ENCODE measurements at places on chromosomes 5 and 9. TPM values are rescaled to one million over a fixed set of nuclear protein-coding genes. Genes with fewer than 3 reads are reported as not detected.

The GRXCR2 gene
- not detected for total RNA-seq

DNA sequence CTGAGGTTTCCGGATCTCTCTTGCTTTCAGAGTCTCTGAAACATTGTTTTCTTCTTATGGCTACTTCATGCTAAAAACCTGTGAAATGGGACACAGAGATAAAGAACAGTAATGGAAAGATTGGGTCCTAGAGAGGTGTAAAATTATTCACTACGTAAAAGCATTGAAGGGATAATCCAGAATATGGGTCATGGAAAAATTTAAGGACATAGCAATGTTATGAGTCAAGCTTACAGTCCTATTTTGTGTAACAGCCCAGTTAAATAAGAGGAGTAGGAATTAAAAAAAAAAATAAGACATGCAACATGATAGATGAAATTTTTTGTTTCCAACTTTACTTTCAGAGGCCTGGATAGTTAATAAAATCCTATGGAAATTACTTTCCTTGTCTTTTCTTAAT, 61.9 kb upstream of the ELL2 start:
- no peak for DNase-seq

The SOX30 gene
- 0.17 TPM for total RNA-seq

- no peak for DNase-seq
Observed at GRCh38 chr5:39758426-39758825, 333.6 kb upstream of the DAB2 start.

The LIX1 gene
- total RNA-seq: 164 TPM

The HTR1A gene
- not detected for total RNA-seq

The IGFBPL1 gene
- total RNA-seq: 43.2 TPM

The SPINK6 gene
- not detected for total RNA-seq

The FABP6 gene
- total RNA-seq: 0.50 TPM

GRCh38 chr5:98175474-98175873, 598.0 kb upstream of the RGMB start:
- no peak for DNase-seq

GRCh38 chr5:139226131-139226530, 28.0 kb upstream of the SIL1 start:
- DNase-seq: no peak

The SPATA6L gene
- 0.99 TPM for total RNA-seq

- no peak for DNase-seq
Observed at GRCh38 chr9:3976865-3977613, 322.8 kb downstream of the GLIS3 start.
